ENCODE measurements at places on chromosomes 3 and 15. TPM values are rescaled to one million over a fixed set of nuclear protein-coding genes. Genes with fewer than 3 reads are reported as not detected.

- peaks cover 6% of the 10 kb centered on the region for H3K36me3 ChIP-seq
- H3K27me3 ChIP-seq: no peaks in the 10 kb centered on the region
Measured at GRCh38 chr3:41907330-41908073, 54.4 kb downstream of the ULK4 start.

DNA sequence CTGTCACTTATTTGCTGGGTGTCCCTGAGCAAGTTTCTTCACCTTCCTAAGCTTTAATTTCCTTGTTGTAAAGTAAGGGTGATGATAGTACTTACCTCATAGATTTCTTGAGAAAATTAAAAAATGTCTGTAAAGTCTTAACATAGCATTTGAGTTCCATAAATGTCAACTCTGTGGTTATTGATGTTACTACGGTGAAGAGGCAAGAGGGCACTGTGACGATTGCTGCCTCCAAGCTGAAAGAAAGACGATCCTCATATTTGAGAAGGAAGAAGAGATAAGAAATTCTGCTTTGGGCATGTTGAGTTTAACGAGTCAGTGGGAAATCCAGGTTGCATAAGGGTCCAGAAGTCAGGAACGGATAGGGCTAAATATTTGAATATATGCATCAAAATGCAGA is 240.8 kb upstream of the ZPLD1 start:
- no peak overlapping the region for H3K4me3 ChIP-seq
- H3K27me3 ChIP-seq: no peaks in the 10 kb centered on the region
- no peak overlapping the region for H3K27ac ChIP-seq
- no peaks in the 10 kb centered on the region for H3K36me3 ChIP-seq
- DNase-seq: no peak

Gene GYG1
- 72.6 TPM for total RNA-seq

GRCh38 chr3:178536211-178537079 is at the start of gene KCNMB2:
TSS of gene KCNMB2 (plus strand) at chr3:178536436.
- no peak for DNase-seq
- no peaks in the 10 kb centered on the region for H3K27me3 ChIP-seq
- peak within 1 kb of the TSS; percentile 70 for H3K4me3 ChIP-seq
- H3K36me3 ChIP-seq: no peaks in the 10 kb centered on the region
- H3K27ac ChIP-seq: no peak within 1 kb of the TSS

Gene GJD2
- total RNA-seq: not detected

Gene IGSF10
- total RNA-seq: 34.6 TPM

Gene SQOR
- total RNA-seq: 57.0 TPM

Gene SPINT1
- 4.6 TPM for total RNA-seq

GRCh38 chr3:39937315-39937714 is 127.9 kb downstream of the MYRIP start:
- H3K27me3 ChIP-seq: no peaks in the 10 kb centered on the region
- no peak overlapping the region for H3K4me3 ChIP-seq
- no peaks in the 10 kb centered on the region for H3K36me3 ChIP-seq
- no peaks in the 10 kb centered on the region for H3K4me1 ChIP-seq

Gene PATL2
- 1.1 TPM for total RNA-seq

- H3K4me3 ChIP-seq: no peak overlapping the region
- no peaks in the 10 kb centered on the region for H3K27me3 ChIP-seq
- DNase-seq: no peak
- no peak overlapping the region for H3K27ac ChIP-seq
- H3K4me1 ChIP-seq: peaks cover 3% of the 10 kb centered on the region
Measured at GRCh38 chr15:41878355-41878699, 15.5 kb downstream of the SPTBN5 start.

- H3K27me3 ChIP-seq: no peaks in the 10 kb centered on the region
- H3K27ac ChIP-seq: no peak overlapping the region
- no peak for DNase-seq
- no peak overlapping the region for H3K4me3 ChIP-seq
- H3K36me3 ChIP-seq: no peaks in the 10 kb centered on the region
Measured at GRCh38 chr3:142007710-142008399, 131.4 kb downstream of the ATP1B3 start.

DNA sequence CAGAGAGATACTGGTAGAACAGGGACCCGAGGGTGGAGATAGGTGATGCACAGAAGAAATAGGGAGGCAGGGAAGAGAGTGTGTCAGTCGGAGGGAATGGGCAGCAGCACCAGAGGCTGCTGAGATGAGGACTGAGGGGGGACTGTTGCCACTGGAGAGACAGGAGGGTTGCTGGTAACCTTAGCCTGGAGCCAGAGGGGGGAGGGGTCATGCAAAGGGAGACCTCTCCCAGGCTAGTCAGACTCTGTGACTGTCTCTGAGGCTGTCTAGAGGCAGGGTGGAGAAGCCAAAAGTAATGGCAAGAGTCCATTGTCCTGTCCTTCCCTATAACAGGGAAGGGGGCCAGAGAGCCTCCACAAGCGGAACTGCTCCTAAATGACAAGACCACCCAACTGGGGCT is 2.1 kb upstream of the DLEC1 start:
- H3K27me3 ChIP-seq: no peaks in the 10 kb centered on the region
- H3K4me3 ChIP-seq: no peak overlapping the region
- H3K4me1 ChIP-seq: no peaks in the 10 kb centered on the region
- H3K27ac ChIP-seq: no peak overlapping the region

DNA sequence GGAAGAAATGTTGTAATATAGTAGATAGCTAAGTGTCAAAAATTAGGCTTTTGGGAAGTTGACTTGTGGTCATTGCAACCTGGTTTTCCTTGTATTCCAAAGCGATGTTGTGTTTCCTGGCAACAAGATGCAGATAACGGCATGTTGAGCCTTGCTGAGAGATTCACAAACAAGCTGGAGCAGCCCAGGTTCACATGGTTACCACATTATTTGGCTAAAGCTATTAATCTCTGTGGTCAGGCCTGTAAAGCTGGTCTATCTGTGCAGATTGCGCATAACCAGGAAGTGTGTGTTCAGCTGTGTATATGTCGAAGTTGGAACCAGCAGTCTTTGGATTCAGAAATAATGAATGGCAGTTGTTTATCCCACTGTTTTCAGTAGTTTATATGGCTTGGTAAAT is 6.6 kb downstream of the TIPARP start:
- no peak overlapping the region for H3K4me3 ChIP-seq
- H3K27me3 ChIP-seq: no peaks in the 10 kb centered on the region
- no peak for DNase-seq
- H3K36me3 ChIP-seq: peaks cover 10% of the 10 kb centered on the region
- H3K4me1 ChIP-seq: peaks cover 55% of the 10 kb centered on the region

GRCh38 chr15:37524601-37525000 is 409.8 kb upstream of the TMCO5A start:
- no peaks in the 10 kb centered on the region for H3K27me3 ChIP-seq
- H3K4me3 ChIP-seq: no peak overlapping the region
- no peak overlapping the region for H3K27ac ChIP-seq
- H3K4me1 ChIP-seq: no peaks in the 10 kb centered on the region
- no peak for DNase-seq
- no peaks in the 10 kb centered on the region for H3K36me3 ChIP-seq

Gene KCNMB3
- 10.3 TPM for total RNA-seq

Gene MINAR1
- 1.3 TPM for total RNA-seq

- DNase-seq: no peak
- H3K36me3 ChIP-seq: no peaks in the 10 kb centered on the region
- H3K27me3 ChIP-seq: no peaks in the 10 kb centered on the region
- H3K4me3 ChIP-seq: no peak overlapping the region
- H3K27ac ChIP-seq: no peak overlapping the region
- no peaks in the 10 kb centered on the region for H3K4me1 ChIP-seq
Measured at GRCh38 chr15:86557018-86557550, 477.4 kb downstream of the AGBL1 start.

DNA sequence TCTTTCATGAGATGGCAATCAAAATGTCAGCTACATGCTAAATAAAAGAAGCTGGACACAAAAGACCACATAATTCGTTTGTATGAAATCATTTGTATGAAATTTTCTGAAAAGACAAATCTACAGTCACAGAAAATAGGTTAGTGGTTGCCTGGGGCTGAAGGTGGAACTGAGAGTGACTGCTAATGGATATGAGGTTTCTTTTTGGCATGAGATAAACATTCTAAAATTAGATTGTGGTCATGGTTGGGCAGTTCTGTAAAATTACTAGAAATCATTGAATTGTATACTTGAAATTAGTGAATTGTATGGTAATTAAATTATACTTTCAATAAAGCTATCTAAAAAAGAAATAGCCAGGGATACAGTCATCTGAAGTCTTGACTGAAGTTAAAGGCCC is 2.7 kb upstream of the DMXL2 start:
- no peak overlapping the region for H3K4me3 ChIP-seq
- no peaks in the 10 kb centered on the region for H3K27me3 ChIP-seq
- DNase-seq: no peak
- H3K4me1 ChIP-seq: peaks cover 9% of the 10 kb centered on the region

DNA sequence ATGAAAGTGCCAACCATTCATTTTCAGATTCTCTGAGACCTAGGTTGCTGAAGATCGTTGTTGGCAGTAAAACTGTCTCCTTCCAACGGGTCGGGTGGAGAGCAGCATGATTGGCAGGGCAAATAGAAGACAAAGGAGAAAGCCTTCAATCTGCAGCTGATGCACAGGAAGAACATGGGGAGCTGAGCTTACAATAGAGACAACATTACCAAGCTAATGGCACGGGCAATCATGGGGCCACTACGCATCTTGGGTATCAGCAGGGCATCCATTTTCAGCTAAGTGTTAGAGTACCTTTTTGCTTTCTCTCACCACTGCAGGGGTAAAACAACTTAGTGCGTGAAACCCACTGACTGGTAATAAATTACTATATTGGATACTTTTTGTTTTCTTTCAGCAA is 114.8 kb downstream of the WDR72 start:
- H3K4me1 ChIP-seq: no peaks in the 10 kb centered on the region
- no peaks in the 10 kb centered on the region for H3K36me3 ChIP-seq
- H3K4me3 ChIP-seq: no peak overlapping the region

Gene TCAIM
- 32.1 TPM for total RNA-seq

Data from thoracic aorta (tissue), 2 donors.